ENCODE measurements at places on chromosomes 2 and 18.

GRCh38 chr2:168032091-168032490, 215.3 kb downstream of the STK39 start:
- no peak for DNase-seq

DNA sequence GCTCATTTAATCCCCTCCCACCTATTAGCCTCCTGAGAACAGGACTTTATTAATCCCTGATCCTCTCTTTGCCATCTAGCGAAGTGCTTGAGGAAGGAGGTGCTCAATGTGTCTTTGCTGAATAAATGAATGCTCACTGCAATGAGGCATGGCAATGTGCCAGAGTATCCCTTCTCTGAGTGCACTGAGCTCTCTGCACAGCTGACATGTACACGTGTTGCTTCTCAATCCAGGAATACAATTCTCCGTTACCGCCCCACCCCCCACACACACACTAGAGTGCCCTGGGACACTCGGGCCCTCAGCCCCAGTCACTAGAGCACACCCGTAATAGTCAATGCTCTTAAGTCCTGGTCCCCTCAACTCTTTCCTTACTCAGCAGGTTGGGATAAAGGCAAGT, 41.4 kb downstream of the FAM178B start:
- no peak for DNase-seq

- no peak for DNase-seq
These were observed 372.8 kb downstream of the MTX2 start for GRCh38 chr2:176642074-176642473.

DNA sequence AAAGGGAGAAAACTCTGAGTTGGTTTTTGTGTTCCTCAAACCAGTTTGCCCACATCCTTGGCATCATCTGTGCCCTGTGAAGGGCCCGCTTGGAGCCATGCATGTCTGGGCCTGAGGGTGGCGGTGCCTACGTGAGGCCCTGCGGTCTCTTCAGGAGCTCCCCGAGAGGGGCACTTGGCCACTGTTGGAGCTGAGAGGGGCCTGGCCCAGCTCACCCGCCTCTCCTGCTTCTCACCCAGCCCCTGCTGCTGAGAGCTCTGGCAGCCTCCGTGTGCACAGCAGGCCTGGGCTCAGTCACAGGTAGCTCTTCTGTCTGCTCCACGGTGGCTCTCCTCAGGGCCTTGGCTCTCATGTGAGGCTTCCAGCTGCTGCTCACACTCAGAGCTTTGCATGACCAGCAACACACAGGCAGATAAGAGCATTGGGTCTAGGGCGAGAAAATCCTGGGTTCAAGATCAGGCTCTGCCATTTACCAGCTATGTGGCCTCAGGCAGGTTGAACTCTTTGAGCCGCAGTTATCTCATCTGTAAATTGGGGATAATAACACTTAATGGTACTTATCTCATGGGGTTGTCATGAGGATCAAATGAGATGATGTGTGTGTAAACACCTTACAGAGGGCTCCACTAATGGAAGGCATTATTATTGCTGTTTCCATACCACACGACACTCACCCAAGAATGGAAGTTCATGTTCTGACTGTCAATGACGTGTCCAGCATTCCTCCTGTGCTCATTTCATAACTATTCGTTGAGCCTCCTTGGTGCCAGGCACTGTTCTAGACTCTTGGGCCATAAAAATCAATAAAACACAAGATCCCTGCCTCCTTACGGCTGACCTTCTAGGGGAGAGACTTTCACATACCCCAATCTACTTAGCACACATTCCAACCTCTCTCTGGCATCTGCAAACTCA, 41.6 kb upstream of the PLB1 start:
- DNase-seq: no peak

- DNase-seq: no peak
These were observed 329.7 kb upstream of the NRP2 start for GRCh38 chr2:205352593-205352992.

GRCh38 chr2:208252716-208253492, 2.0 kb downstream of the IDH1 start:
- DNase-seq: no peak

GRCh38 chr18:48375150-48375800, 33.9 kb downstream of the ZBTB7C start:
- no peak for DNase-seq

- DNase-seq: peak; percentile 54
These were observed 507 bp downstream of the PKP4 start for GRCh38 chr2:158457092-158457825.

DNA sequence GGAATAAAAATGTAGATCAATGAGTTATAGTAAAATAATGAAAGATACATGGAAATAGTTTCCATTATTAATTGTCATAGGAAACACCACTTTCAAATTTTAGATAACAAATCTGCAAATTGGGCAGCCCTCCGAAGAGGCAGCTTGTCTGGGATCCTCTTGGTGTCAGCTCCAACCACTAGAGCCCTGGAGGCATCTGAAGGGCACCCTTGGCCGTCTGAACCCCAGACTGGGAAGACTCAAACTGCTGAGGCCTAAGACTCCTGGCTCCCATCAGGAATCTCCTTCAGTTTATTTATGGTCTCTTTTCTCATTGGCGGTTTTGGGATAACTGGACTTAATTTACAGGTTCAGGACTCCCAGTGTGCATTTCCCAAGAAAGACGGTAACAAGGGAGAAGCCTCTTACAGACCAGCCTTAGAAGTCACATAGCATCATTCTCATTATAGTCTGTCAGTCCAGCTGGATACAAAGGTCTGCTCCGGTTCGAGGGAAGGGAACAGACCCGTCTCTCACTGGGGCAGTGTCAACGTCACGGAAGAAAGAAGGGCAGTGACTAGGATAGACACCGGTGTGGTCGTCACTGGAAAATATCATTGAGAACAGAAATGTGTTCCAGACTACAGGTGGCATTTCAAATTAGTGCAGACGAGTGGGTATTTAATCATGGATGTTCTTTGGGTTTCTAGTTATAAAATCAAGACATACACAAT, 390.7 kb upstream of the NETO1 start:
- no peak for DNase-seq

DNA sequence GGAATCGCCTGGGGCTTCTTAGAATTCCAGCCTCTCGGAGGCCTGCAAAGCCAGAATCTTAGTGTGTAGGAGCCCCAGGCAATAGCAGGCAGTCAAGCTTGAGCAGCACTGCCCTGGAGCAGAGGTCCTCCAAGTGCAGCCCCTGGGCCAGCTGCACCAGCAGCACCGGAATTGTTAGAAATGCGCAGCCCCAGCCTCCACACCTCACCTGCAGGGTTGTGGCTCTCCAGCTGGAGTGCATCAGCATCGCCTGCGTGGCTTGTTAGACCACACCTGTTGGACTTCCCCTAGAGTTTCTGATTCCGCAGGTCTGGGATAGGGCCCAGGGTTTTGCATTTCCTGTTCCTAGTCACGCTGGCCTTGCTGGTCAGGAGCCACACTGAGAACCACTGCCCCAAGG, 100.3 kb downstream of the ASAP2 start:
- no peak for DNase-seq

- no peak for DNase-seq
These were observed 286.1 kb downstream of the SOX11 start for GRCh38 chr2:5978131-5978751.
